ENCODE measurements at places on chromosomes 1 and 21. TPM values are rescaled to one million over a fixed set of nuclear protein-coding genes. Genes with fewer than 3 reads are reported as not detected.

The A3GALT2 gene
- total RNA-seq = not detected

The CD164L2 gene
- not detected for total RNA-seq

The CFHR2 gene
- not detected for total RNA-seq

The WDR4 gene
- total RNA-seq = 26.2 TPM

The PSRC1 gene
- total RNA-seq = 22.7 TPM

The CYP4A11 gene
- total RNA-seq = not detected

The SPATA45 gene
- not detected for total RNA-seq

The SLC25A34 gene
- 0.24 TPM for total RNA-seq

The RIMKLA gene
- 0.74 TPM for total RNA-seq

The WNT3A gene
- total RNA-seq = not detected

The S100A14 gene
- total RNA-seq = 0.67 TPM

The RNF11 gene
- 32.3 TPM for total RNA-seq

The F13B gene
- 0.08 TPM for total RNA-seq

The ATP1A2 gene
- 0.15 TPM for total RNA-seq

The RGS16 gene
- total RNA-seq = 0.18 TPM

The ADAM30 gene
- not detected for total RNA-seq

The ZZZ3 gene
- total RNA-seq = 14.3 TPM

The CFHR1 gene
- total RNA-seq = 0.15 TPM

The DNASE2B gene
- not detected for total RNA-seq

The OSBPL9 gene
- total RNA-seq = 32.5 TPM

The RAB13 gene
- 139 TPM for total RNA-seq

The AUNIP gene
- 8.5 TPM for total RNA-seq

The LCE3E gene
- total RNA-seq = not detected

The LCA5L gene
- total RNA-seq = 1.8 TPM

The CALML6 gene
- total RNA-seq = 0.22 TPM

The NRIP1 gene
- total RNA-seq = 13.2 TPM

The NFYC gene
- total RNA-seq = 41.8 TPM

The BRDT gene
- not detected for total RNA-seq

The FBXO2 gene
- total RNA-seq = 6.1 TPM

The ADAM15 gene
- total RNA-seq = 106 TPM

The PALMD gene
- total RNA-seq = 0.24 TPM

The WDR3 gene
- 29.2 TPM for total RNA-seq

The MXRA8 gene
- total RNA-seq = 0.25 TPM

The SYPL2 gene
- total RNA-seq = 0.12 TPM

The NPHS2 gene
- not detected for total RNA-seq

The TSPAN2 gene
- total RNA-seq = 1.1 TPM

The LDLRAD2 gene
- 0.12 TPM for total RNA-seq

The GPR3 gene
- 1.8 TPM for total RNA-seq

The CBR1 gene
- total RNA-seq = 155 TPM

The PKLR gene
- total RNA-seq = not detected

The MYBPHL gene
- total RNA-seq = 0.38 TPM

The IGFN1 gene
- total RNA-seq = 0.74 TPM

The CERS2 gene
- total RNA-seq = 246 TPM

The PLEKHO1 gene
- total RNA-seq = 7.7 TPM

The ATP8B2 gene
- 30.1 TPM for total RNA-seq

The SPAG17 gene
- not detected for total RNA-seq

The GALNT2 gene
- total RNA-seq = 147 TPM

The SHISAL2A gene
- 0.86 TPM for total RNA-seq

The SPRR2B gene
- total RNA-seq = not detected

The JTB gene
- 144 TPM for total RNA-seq

The IRF2BP2 gene
- total RNA-seq = 79.2 TPM

The GART gene
- total RNA-seq = 65.9 TPM

The OR2L8 gene
- not detected for total RNA-seq

The ITGB3BP gene
- 21.0 TPM for total RNA-seq

The SCMH1 gene
- 13.0 TPM for total RNA-seq

The SLC22A15 gene
- total RNA-seq = 1.0 TPM

The ILF2 gene
- total RNA-seq = 281 TPM

The LENEP gene
- not detected for total RNA-seq

Data from A549 treated with Hydrocortisone at 1 μM for 4 hours (cell line).